Kidney glomerular epithelial cell (primary cell): ENCODE measurements at places on chromosomes 6 and 20.
A peak's percentile ranks its signal among the peaks of the same experiment; 100 is the strongest.

DNA sequence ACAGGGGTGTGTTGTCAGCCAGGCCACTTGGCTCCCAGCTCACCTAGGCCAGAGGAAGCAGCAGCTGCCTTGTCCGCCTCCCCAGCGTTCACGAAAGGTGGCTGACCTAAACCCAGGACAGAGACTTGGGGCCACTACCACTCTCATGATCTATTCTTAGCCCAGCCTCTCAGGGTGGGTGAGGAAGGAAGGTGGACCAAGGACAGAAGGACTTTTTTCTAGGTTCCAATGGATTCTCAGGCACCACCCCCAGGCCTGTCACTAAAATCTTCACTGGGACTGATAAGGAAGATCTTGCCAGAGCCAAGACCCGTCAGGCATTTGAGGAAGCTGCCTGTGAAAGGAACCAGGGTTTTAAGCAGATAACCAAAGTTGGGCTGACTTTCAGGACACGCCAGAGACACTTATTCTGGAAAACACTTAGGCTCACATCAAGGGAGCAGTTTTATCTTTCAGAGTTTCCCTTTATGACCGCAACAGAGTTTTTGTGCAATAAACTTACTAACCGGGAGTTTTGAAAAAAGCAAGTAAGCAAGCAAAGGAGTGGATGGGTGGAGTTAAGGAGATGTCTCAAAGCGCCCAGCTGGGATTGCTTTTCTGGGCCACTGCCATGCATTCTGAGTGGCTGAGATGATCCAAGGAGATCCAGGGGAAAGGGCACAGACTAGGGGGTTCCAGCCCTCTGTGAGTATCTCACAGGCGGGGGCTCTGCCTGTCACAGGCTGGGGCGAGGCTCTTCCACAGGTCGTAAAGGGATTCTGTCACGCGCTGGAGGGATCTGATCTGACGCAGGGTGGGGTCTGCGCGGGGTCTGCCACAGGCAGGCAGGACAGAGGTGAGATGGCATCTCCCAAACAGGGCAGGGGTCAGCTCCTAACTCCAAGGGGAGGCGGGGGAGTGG, 989 bp downstream of the FITM2 start:
- no peak for DNase-seq

GRCh38 chr6:7939864-7940228, 29.3 kb upstream of the TXNDC5 start:
- DNase-seq = no peak

DNA sequence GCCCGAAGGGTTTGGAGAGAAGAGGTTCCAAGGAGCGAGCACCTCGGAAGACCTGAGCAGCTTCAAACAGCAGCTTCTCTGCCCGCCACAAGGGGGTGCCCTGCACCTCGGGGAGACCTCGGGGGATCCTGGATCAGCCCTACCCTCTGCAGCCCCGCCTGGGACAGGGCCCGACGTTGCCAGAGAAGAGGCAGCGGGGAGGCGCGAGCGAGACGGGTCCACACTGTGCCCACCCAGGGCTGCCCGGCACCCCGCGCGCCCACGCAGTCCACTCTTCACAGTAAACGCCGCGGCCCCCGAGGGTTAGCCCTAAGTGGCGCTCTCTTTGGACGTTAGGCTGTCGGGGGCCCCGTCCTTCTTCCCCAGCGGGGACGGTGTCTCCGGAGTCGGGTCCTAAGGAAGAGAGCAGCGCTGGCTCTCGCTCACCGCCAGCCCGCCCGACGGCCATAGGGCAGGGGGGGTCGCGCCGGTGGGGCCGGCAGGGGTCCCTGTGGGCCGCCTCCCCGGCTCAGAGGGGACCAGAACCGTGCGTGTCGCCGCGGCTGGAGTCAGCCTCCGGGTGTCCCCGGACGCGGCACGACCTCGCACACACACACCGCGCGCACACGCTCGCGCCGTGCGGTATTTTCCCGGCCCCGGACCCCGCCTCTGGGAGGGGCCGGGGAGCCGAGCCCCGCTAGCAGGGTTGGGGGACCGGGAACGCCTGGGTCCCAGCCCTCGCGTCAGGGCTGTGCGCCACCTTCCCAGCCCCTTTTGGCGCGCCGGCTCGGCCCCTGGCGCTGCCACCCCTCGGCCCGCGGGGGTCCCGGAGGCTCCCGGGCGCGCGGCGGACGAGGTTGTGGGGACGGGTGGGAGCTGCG, 929 bp downstream of the CDH22 start:
- no peak for DNase-seq

- DNase-seq = no peak
Observed at GRCh38 chr20:41274152-41274551, 43.4 kb downstream of the ZHX3 start.

DNA sequence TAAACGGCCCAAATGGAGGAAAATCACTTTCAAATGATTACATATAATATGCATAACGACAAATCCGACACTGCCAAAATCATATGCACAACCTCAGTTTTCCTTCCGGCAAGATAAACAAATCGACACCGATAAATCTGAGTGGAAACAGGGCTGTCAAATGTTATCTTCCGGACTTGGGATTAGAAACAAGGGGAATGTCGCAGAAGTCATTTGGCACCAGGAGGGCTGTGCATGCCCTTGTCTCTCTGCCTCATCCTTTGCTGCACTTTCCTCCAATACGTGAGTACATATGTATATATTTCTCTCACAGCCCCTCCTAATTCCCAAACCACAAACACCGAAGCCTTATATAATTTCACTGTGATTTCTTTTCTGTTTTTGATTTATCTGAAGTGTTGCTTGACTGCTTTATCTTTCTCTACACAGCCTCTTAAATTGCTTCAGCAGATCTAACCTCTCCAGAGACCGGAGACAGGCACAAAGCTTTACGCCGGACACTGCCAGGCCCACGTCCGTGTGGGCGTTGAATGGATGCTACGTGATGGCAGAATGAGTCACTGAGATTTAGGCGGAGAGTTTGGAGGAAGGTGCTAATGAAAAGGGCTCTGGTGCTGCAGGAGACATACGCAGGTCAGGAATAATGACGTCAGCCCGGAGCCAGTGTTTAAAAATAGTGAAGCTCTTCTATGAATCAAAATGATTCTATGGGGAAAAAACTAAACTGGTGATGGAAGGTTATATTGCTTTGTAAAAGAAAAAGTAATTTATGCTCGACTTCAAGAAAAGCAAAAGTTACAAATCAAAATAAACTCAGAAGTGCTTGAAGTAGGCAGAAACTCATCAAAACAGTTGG, 21.0 kb upstream of the PRELID3B start:
- no peak for DNase-seq

DNA sequence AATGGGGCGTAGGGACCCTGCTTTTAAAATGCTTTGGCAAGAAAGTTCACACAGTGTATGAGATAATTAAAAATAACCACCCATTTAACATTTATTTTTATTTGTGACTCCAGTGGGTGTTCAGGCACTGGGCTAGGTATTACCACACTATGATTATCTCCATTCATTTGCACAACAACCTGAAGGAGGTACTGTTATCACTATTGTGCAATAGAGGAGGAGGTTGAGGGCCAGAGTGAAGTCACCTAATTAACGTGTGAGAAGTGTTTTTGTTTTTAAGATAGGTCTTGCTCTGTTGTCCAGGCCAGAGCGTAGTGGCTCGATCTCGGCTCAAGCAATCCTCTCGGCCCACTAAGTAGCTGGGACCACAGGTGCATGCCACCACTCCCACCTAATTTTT, 29.2 kb downstream of the MAK start:
- DNase-seq = no peak

- no peak for DNase-seq
Observed at GRCh38 chr6:41023114-41023513, 15.9 kb downstream of the UNC5CL start.

DNA sequence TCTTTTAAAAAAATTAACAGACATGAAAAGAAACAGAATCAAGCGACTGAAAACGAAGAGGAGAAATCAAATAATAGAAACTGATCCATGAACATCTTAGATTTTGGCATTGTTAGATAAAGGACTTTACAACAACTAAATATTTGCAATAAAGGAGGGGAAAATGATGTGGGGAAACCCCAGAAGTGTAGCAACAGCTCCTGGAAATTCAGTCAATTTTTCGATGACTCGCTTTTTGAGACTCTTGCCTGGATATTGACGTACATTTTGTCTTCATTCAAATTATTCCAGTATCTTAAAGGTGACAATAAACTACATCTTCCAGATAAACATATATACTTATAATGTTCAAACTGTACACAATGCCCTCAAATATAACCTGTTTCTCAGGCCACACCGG, 44.1 kb downstream of the ADGB start:
- DNase-seq = no peak

- DNase-seq = no peak
Observed at GRCh38 chr6:140992678-140993077, 1140.0 kb upstream of the GJE1 start.

DNA sequence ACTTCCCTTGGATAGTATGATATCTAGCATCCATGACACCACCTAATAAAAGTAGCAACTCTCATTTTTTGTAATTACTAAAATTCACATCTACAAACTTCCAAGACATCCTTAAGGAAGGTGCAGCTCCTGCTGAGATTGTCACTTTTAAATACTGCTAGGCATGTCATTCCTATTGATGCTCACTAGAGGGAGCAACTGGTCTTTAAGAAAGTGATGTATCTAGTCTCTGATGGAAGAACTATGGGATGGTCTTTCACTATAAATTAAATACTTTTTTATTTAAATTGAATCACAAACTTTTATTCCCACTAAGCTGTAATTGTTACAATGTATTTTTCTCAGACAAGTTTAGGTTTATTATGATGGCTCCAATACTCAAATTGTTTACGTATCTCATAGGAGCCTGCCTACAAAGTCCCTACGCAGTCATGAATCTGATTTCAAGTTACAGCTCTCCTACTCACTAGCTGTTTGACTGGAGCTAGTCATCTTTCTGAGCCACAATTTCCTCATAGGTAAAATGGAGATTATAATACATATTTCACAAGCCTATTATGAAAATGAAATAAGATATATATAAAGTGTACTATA, 8.1 kb upstream of the TSPYL1 start:
- peak; percentile 54 for DNase-seq

DNA sequence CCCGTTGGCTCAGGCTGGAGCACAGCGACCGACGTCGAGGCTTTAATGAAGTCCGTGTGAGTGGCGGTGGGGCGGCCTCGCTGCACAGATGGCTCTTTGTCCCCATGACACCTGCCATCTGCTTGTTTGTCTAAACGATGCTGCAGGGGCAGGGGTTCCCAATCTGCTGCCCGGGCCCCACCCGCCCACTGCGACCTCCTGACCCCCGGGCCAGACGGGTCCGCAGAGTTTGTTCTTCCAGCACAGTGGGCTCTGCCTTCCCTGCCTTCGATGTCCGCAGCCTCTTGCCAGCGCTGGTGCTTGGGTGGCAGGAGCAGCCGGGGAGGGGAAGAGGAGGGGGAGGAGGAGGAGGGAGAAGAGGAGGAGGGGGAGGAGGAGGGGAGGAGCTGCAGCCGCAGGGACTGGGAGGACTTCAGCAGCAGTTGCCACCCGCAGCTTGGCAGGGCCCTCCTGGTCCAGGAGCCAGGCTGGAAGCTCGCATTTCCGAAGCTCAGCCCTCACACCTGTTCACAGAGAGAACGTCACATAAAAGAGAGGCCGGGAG, 210.0 kb downstream of the DLL1 start:
- DNase-seq = no peak

GRCh38 chr20:31835977-31836852, 9.2 kb downstream of the FOXS1 start:
- DNase-seq = peak; percentile 91

DNA sequence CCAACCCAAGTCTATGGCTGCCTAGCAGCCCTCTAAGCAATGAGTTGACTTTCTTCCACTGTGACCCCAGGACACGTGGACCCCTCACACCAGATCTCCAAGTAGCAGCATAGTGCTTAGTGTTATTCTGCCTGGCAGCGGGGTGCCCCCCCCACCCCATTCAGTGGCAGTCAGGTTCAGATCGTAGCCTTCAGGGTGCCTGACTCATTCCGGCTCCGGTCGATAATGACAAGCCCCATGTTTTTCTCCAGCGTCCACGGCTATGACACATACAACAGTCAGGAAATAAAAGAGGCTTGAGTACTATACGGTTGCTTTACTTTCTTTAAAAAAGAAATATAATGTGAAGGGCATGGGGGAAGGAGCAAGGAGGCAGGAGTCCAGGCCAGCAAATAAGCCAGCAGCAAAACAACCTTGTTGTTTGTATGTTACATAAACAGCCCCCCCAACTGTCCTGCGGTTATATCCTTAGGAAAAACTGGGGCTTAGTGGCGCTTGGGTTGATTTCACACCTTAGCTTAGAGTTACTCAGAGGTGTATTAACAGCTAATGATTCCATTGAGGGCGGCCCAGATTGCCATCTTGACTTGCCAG, 23.1 kb downstream of the GNAS start:
- DNase-seq = no peak

DNA sequence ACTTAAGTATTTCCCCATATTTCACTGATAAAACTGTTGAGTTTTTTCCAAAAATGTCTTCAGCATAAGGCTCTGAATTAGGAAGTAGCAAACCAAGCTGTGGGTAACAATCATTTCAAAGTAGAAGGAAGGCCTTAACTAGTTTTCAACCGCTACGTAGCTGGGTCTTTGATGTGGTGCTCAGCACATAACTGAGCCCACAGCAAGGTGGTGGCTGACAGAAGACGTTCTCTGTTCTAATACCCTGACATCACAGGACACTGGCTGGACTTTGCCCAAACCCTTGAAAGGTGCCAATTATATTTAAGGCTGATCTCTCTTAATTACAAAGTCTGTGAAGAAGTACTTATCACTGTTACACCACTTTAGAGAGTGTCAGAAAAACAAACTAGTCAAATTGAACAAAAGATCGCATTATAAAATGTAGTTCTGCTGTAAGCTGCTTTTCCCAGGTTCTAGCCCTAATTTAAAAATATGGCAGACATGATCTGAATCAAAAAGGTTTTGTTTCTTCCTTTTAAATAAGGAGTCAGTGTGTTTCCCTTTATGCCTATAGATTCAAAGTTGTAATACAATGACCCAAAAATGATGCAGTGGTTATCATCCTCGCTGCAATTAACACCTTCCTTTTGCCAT, 26.7 kb downstream of the MAN1A1 start:
- DNase-seq = no peak

- no peak for DNase-seq
Observed at GRCh38 chr20:45041464-45042337, 59.2 kb downstream of the KCNS1 start.

DNA sequence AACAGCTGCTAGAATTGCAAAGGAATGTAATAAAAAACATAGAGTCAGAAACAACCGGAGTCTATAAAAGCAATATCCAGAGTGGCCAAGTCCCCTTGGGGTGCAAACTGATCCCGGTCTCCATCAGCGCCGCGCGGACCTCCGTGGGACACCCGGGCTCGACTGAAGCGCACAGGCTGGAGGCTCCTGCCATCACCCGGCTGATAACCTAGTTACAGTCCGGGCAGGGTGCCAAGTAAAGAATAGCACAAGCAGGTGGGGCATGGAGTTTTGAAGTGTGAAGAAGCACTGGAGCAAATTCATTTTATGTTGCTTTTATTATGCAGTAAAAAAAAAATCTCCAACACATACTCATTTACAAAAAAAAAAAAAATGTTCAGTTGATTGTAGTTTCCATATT, 205.1 kb upstream of the GMDS start:
- DNase-seq = peak; percentile 30

GRCh38 chr6:150527100-150527499, 72.6 kb upstream of the PLEKHG1 start:
- DNase-seq = no peak

- DNase-seq = peak; percentile 55
Observed at GRCh38 chr6:130600880-130601341, 226.3 kb upstream of the SMLR1 start.
